ENCODE measurements at places on chromosomes 16 and 17.

DNA sequence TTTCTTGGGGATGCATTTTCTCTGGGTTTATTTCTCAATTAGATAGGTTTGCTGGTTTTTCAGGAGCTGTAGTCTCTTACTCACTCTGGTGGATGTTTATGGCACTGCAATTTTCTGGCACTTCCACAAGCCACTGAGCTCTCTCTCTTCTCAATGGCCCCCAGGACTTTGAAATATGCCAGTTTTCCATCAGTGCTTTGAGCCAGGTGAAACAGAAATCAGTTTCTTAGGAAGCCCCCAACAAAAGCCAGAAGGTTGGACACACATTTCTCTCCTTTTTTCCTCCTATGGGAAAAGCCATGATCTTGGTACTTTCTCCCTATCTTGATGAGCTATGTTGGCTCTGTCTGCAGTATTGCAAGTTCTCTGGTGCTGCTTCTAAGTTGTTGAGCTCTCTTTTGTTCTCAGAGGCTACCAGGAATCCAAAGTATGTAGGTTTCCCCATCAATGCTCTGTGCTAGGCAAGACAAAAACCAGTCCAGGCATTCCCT, 90.7 kb upstream of the SMIM36 start:
- peak; percentile 79 for DNase-seq

GRCh38 chr17:69492410-69493071, 78.0 kb downstream of the MAP2K6 start:
- DNase-seq: no peak

- peak; percentile 85 for DNase-seq
These were observed 179.2 kb downstream of the MAP2K6 start for GRCh38 chr17:69593716-69594115.

GRCh38 chr16:8590811-8591210, 500 bp upstream of the TMEM114 start:
- DNase-seq: no peak

GRCh38 chr16:76466871-76467270, 189.7 kb downstream of the CNTNAP4 start:
- no peak for DNase-seq

- DNase-seq: peak; percentile 47
These were observed 16.7 kb upstream of the BAIAP2 start for GRCh38 chr17:81018044-81018802.

- DNase-seq: peak; percentile 13
These were observed 55.6 kb upstream of the MAP3K14 start for GRCh38 chr17:45372325-45372869.

GRCh38 chr17:62998166-62998565, 32.1 kb downstream of the TANC2 start:
- no peak for DNase-seq

DNA sequence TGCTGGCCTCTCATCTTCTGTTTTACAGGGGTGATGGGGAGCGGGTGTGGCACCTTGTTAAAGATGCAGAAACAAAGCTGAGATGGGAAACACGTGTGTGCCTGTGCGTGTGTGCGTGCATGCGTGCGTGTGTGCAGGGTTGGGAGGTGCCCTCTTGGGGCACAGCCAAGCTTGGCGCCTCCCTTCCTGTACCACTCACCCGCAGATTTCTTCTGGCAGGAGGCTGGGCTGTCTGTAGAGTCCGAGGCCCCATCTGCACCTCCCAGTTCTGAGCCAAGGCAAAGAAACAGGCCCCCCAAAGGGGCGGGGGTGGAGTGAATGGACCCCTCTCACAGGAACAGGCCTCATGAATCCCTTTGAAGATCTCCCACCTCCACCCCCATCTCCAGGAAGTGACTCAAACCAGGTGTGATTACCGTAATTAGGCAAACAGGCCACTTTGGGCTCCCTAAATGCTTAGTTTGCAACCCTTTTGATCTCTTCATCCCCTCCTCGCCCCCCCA, 20.9 kb downstream of the TNS4 start:
- peak; percentile 31 for DNase-seq

DNA sequence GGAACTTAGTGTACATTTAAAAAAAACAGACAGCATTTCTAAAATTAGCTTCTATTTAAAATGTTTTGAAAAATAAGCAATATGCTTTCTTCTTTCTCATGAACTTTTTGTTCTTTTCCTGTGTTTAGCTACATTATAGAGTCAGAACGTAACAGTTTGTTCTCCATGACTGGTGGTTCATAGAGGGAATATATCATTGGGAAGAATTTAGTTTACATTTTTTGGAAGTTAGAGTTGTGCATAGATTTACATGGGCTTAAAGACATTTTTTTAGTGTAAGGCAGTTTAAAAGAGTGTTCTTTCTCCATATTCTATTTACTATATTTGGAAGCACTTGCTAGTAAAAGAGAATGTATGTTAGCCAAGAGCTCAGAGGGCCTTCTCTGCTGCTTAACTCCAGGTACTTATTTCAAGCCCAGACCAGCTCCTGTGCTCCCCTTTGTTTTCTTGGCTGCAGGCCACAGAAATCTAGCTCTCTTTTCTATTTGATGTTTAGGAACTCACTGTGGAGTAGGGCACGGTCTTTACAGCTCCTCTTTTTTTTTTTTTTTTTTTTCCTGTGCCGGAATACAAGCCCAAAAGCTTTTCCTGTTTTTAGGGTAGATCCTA, 20.2 kb downstream of the AP2B1 start:
- DNase-seq: no peak

DNA sequence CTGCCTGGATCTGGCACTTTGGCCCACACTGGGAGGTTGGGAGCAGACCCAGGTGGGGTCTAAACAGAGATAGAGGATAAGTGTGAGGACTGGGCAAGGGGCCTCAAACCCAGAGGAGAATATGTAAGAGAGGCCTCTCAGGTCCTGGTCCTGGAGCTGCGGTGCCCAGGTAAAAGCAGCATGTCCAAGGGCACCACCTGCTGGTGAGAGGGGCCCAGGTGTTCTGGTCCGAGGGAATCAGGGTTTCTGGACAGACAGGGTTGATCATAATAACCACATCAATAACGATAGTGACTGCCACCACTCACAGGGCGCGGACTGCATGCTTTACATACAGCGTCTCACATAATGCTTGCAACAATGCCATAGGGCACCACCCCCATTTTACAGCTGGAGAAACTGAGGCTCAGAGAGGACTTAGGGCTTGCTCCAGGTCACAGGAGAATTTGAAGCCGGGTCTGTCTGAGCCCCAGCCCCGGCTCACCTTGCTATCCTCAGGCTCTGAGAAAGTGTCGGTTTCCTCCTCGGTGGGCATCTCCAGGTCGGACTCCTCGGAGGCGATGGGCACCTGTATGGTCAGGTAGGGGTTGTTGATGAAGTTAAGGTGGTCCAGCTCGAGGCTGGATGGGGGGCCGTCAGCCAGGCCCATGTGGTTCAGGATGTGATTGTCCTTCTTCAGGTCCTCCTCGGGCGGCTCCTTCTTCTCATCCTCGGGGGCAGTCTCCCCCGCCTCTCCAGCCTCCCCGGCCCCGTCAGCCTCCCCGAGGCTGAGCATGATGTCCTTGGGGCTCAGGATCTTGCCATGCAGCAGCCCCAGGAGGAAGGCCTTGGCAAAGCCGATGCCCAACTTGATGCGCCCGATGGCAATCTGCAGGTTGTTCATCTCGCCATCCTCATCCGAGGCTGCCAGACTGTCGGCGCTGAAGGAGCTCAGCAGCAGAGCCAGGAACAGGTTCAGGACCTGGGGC, 19.1 kb upstream of the CD79B start:
- DNase-seq: peak; percentile 15

GRCh38 chr17:21297597-21297996, 13.1 kb downstream of the MAP2K3 start:
- DNase-seq: no peak

DNA sequence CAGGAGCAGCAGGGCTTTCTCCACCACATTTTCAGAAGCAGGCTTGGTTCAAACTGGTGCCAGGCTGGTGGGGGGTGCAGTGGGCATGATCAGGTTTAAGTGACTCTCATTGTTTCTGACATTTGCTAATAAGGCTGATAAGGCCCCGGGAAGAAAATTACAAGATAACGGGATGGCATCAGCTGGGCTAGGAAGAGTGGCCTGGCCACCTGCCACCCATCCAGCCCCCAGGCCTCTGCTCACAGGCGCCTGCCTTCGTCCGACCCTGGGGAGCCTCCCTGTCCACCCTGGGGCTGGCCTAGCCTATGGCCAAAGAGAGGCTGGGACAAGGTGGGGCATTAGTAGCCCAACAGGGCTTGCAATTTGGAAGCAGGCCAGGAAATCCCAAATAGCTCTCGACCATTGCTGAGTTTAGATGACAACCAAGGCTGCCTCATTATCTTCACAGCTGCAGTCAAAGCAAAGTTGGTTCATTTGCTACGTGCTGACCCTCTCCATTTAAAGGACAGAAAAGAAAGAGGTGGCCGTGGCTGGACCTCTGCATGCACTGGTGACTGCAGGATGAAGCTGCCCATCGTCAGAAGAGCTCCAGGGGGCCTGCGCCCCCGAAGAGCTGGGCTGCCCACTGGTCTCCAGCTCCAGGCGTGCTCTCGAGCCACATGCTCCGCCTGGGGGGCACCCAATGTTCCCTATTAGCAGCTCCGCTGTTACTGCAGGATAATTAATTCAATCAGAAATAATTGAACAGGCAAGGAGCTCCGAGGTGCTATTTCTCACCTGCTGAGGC, 44.9 kb downstream of the PEMT start:
- DNase-seq: no peak

DNA sequence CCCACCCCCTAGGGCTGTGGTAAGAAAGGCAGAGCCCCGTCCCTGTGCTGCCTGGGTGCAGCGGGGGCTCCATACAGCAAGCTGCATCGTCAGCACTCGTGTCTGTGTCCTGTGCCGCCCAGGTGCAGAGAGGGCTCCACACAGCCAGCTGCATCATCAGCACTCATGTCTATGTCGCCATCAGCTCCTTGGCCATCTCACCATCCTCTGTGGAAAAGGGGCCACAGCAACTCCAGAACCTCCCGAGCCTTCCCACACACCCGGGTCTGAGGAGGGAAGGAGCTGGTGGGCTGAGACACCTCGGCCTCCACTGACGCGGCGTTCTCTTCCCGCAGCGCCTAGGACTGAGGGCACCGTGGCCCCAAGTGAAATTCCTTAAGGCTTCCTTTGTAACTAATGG, 72.9 kb upstream of the CHMP6 start:
- no peak for DNase-seq

- peak; percentile 34 for DNase-seq
These were observed 1.1 kb downstream of the NSRP1 start for GRCh38 chr17:30117675-30118081.

- DNase-seq: no peak
These were observed 6.7 kb downstream of the PITPNA start for GRCh38 chr17:1555651-1556471.

DNA sequence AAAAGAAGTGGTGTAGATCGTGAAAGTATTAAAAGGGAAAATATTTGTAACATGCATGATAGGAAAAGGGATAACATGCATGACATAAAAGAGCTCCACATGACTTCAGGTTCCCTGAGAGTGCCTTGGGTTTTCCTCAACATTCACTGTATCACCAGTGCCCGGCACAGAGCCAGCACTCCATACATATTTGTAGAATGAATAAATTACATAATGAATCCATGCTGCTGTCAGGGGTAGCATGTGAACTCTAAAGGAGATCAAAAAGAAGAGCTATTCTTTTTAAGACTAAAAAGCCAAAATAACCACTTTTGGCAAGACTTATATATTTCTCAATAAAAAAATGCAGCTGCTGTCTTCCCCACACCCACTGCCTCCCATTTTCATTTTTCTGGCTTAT, 2.7 kb upstream of the ZNF594 start:
- DNase-seq: no peak

GRCh38 chr16:12339686-12340085, 363.2 kb downstream of the SNX29 start:
- DNase-seq: peak; percentile 49

DNA sequence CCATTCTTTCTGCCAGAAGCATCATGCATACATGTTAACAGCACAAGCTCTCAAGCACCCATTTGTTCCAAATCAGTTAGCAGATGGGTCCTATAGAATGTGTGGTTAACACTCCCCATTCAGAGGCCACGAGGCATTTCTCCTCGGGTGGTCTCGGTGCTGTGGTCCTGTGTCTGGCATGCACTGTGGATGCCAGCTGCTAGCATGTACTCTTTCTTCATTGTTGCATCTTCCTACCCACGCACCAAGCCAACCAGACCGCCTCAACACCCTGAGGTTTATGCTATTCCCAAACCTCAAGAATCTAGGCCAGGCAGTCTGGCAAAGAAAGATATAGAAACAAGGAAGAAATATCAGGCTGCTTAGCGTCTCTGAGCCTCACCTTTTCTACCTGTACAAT, 27.8 kb upstream of the MRTFB start:
- DNase-seq: no peak

GRCh38 chr17:78125138-78125913, 3.2 kb downstream of the TMC6 start:
- DNase-seq: no peak

DNA sequence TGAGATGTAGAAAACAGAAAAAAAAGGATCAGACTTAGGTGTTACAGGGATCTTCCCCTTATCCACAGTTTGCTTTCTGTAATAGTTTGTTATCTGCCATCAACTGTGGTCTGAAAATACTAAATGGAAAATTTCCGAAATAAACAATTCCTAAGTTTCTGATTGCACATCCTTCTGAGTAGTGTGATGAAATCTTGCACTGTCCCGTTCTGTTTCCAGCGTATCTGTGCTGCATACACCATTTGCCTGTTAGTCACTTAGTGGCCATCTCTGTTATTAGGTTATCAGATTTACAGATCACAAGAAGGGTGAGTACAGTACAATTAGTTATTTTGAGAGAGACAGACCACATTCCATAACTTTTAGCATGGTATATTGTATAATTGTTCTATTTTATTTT, 185.6 kb upstream of the CPHXL start:
- no peak for DNase-seq

DNA sequence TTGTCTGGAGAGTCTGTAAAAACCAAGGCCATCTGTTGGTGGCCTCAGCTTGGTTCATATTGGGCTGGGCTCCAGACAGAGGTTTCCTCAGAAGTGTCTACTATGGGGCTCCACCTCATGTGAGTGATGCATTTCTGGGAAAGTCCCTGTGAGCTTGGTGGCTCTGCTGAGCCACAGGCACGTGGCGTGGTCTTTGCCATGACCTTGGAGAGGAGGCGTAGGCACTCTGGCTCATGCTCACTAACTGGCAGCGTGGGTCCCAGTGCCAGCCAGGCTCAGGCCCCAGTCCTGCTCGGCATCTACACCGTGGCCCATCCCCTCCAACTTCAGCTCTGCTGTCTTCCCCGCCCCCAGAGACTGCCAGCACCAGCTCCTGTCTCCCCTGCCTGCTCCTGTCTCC, 10.7 kb upstream of the SMTNL2 start:
- no peak for DNase-seq

- DNase-seq: no peak
These were observed 79.9 kb downstream of the LITAF start for GRCh38 chr16:11506741-11507305.

All from dermis blood vessel endothelial cell (primary cell).